ENCODE measurements at places on chromosomes 6 and 20.

- DNase-seq: no peak
These were observed 61.7 kb upstream of the PTGIS start for GRCh38 chr20:49629606-49630005.

- DNase-seq: no peak
These were observed 621 bp downstream of the NOL7 start for GRCh38 chr6:13615792-13616120.

DNA sequence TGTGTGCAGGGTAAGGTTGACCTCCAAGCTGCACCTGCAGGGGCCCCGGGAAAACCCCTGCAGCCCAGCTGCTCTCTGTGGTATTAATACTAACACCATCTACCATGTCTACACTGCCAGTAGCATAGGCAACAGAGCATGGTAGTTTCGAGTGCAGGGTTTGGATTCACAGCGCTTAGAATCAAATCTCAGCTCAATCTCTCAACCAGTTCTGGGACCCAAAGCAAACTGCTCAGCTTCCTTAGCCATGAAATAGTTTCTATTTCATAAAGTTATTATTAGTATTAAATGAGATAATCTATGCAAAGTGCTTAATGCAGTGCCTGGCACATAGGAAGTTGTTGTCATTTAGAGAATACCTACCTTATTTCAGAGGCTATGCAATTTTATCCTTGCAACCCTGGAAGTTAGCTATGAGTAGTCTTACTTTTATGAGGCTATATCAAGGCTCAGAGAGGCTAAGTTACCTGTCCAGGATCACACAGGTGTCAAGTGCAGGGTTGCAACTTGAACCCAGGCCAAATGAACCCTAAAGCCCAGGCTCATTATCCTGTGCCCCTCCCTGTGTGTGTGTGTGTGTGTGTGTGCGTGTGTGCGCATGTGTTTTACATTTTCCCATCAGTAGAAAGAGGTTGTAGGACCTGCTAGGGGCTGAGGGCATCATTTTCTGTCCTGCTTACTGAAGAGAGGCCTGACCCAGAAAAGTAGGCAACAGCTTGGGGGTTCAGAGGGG is 27.6 kb upstream of the MRPS18A start:
- peak; percentile 62 for DNase-seq

- no peak for DNase-seq
These were observed 34.5 kb downstream of the ANKRD6 start for GRCh38 chr6:89467437-89467836.

GRCh38 chr20:47487175-47487917 is 14.3 kb upstream of the NCOA3 start:
- peak; percentile 64 for DNase-seq

DNA sequence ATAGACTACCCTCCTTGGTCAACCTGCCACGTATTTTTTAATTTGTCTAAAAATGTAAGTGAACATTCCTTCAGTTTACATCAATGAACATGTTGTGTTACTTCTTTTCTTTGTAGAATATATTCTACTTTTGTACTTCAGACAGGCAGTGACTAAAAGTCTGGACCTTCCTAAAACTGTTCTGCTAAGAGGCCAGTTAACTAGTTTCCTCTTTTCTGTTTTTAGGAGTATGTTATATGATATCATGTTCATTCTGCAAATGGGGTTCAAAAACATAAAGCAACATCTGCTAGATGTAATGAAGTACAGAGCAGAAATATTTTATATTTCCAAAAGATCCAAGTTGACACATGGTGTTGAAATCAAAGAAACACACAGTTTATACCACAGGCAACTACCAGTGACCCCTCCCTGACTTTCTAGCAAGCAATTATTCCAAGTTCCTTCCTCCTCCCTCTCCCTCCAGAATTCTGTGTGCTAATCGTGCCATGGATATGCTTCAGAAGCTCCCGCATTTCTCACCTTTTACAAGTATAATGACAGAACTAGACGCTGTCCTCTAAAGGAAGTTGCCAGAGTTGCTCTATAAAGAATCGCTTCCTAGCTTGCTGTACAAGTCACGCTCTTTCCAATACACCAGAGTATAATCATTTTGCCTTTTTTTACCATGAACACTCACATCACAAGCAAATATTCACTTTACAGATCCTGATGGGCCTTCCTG is 64.7 kb downstream of the ARHGAP18 start:
- no peak for DNase-seq

- no peak for DNase-seq
These were observed 36.7 kb upstream of the PCSK2 start for GRCh38 chr20:17189976-17190695.

GRCh38 chr6:42423244-42423643 is 28.5 kb downstream of the TRERF1 start:
- DNase-seq: peak; percentile 29

DNA sequence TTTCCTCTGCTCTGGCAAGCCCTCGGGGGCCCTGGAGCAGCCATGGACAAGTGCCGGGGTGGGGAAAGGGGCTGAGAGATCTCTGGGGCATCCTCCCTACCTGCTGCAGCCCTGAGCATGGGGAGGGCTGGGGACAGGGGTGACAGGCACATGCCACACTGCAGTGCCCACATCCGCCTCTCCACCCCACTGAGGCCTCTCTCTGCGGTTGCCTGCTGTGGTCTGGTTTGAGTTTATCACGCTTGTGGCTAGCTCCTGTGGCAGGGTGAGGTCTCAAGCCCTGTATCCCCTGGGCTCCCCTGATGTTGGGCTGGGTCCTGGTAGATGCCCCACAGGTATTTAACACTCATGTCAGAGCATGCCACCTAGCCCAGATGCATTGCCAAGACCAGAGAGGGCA is 52.9 kb upstream of the MLN start:
- DNase-seq: no peak

- DNase-seq: no peak
These were observed 543.6 kb upstream of the CITED2 start for GRCh38 chr6:139917951-139918630.

- peak; percentile 9 for DNase-seq
These were observed 452 bp downstream of the TRAF3IP2 start for GRCh38 chr6:111605100-111605751.

GRCh38 chr6:52568320-52568719 is 8.5 kb downstream of the TRAM2 start:
- DNase-seq: no peak

DNA sequence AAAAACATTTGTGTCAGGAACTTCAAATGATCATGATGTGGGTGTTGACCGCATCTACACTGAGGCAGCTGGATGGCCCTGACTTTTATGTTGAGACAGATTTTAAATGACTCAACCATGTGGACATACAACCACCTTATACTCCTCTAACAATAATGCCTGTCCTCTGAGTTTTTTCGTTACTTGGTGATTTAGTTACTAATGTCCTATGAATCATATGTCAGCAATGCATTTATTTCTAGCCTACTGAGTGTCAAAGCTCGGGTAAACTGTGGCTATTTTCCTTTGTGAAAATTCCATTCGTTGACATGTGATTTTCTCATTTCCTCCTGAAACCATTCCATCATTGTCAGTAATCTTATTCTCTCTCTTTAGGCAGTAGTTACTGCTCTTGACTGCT is 38.9 kb upstream of the NKX2-4 start:
- no peak for DNase-seq

DNA sequence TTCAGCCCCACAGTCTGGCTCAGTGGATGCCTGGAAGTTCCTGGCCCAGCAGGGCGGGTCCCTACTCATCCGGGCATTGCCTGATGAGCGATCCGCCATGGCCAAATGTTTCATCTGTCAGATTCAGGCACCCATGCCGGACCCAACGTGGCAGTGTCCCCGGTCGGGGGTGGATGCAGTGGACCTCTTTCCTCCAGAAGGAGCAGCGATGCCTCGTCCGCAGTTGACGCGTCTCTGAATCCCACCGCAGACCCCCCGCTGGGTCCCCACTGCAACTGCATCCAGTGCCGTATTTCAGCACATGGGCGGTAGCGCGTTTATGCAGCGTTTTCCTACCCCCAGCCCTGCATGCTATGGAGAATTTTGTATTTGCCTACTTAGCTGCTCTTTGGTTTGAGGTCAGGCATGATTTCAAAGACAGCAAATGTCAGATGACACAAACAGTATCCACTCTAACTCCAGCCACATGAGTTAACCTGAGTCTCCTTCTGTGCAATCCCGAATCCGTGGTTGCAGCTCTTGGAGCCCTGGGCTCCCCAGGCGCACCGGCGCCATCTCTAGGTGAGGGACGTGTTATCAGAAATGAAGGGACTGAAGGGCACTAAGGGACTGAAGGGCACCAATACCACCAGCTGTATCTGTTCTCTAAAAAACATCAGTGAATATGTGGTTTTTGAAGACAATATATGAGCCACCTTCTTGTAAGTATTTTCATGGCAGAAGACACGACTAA is 72.6 kb upstream of the THBS2 start:
- no peak for DNase-seq

GRCh38 chr6:168165373-168165772 is 86.4 kb upstream of the FRMD1 start:
- no peak for DNase-seq

DNA sequence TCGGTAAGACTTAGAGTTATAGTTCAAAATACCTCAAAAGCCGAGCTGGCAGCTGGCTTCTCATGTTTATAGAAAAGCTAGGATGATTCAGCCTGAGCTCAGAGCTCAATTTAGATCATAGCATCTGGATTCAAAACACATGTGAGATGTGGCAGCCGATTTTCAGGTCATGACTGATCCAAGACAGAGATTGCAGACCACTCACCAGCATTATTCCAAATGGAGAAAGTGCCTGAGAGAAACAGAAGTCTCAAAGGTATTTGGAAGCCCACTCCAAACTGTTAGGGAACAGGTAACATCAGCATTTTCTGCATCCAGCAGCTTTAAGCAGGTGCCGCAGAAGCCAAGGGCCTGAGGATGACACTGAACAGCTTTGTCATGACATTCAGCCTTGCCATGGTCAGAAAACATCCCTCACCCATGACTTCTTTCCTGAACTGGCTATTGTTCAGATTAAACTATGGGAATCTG is 102.2 kb downstream of the BACH2 start:
- no peak for DNase-seq

- no peak for DNase-seq
These were observed 286.3 kb downstream of the CDH26 start for GRCh38 chr20:60244373-60245146.

DNA sequence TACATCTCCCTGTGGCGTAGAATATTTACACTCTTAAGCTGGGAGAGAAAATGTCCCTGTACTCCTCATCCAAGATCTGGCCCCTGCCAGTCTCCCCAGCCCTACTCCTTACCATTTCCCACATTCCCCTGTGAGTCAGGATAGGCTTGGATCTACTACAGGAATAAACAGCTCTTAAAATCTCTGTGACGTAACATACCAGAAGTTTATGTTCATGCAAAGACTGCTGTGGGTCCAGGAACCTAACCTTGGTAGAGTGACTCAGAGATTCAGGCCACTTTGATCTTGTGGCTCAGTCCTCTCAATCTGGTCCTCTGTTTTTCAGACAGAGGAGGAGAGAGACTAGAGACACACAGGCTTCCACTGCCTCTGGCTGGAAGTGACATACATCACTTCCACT is 38.5 kb upstream of the GPR6 start:
- no peak for DNase-seq

GRCh38 chr6:16840291-16840690 is 79.0 kb upstream of the ATXN1 start:
- no peak for DNase-seq

GRCh38 chr6:167046861-167047495 is 47.8 kb downstream of the CEP43 start:
- DNase-seq: no peak

GRCh38 chr20:14561741-14562221 is 224.4 kb upstream of the FLRT3 start:
- DNase-seq: no peak

- DNase-seq: no peak
These were observed 97.4 kb downstream of the FILIP1 start for GRCh38 chr6:75396005-75396800.

- no peak for DNase-seq
These were observed 36.8 kb downstream of the PREX1 start for GRCh38 chr20:48791014-48791413.

DNA sequence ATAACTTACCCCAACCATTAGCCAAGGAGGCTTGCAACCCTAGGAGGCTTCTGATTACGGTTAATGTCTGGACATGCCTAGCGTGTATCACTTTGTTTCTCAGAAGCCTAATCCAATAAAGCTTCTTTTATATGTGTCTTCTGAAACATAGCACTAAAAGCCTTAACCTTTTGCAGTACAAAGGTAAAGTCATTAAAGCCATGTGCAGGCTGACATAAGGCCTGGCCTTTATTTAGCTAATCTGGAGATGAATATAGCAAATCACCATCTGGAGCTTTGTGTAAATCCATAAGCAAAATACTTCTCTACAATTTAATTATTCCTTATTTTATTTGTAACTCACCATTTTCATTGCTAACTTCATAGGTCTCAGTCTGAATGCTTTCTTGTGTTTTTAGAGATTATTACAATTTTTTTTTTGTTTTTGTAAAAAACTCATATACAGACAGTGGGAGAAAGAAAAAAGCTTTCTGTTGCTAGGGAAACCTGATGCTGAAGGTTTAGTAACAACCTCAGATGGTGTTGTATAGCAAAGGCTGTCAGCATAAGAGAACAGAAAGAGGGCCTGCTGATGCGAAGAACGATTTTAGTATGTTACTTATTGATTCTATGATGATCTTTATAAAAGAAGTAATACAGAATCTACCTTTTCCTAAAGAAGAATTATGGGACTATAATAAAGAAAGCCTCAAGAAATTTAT is at the start of gene EYS:
TSS of gene EYS (minus strand) at position 101 of the 701 bp plus-strand sequence. CDS start 211,816 bp downstream, outside the sequence.
- DNase-seq: no peak

DNA sequence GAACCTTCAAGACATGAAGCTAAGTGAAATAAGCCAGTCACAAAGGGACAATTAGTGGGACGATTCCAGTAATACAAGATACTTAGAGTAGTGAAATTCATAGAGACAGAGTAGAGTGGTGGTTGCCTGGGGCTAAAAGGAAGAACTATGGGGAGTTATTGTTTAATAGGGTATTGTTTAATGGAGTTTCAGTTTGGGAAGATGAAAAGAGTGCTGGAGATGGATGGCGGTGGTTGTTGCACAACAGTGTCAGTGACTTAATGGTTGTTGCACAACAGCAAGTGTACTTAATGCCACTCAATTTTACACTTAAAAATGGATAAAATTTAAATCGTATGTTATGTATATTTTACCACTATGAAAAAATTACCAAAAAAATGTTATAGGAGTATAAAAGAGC is 209.7 kb upstream of the TENT5A start:
- DNase-seq: no peak

- no peak for DNase-seq
These were observed 130.3 kb downstream of the FIG4 start for GRCh38 chr6:109821428-109821827.

GRCh38 chr6:166252601-166253000 is 55.6 kb downstream of the PRR18 start:
- DNase-seq: no peak

Measured in GM18507 (cell line).